ENCODE measurements at places on chromosomes 2 and 18. TPM values are rescaled to one million over a fixed set of nuclear protein-coding genes. Genes with fewer than 3 reads are reported as not detected.

DNA sequence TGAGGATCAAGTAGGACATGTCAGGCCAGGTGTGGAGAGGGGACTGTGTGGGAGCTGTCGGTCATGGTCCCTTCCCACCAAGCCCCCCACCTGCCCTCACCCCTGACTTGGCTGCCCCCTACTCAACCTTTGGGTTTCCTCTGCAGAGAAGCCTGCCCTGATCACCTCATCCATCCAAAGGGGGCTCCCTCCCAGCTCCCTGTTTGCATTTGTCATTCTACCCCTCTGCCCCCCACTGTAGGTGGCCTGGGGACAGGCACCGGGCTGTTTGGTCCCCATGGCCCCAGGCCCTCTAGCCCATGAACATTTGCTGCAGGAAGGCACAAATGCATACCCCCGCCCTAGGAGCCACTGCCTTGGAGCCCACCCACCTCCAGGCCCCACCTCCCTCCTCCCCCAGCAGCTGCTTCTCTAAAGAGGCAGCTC, 115.0 kb downstream of the SMAD7 start:
- no peak overlapping the region for H3K27ac ChIP-seq
- no peaks in the 10 kb centered on the region for H3K27me3 ChIP-seq
- H3K36me3 ChIP-seq, result no peaks in the 10 kb centered on the region
- H3K4me1 ChIP-seq, result peaks cover 1% of the 10 kb centered on the region

DNA sequence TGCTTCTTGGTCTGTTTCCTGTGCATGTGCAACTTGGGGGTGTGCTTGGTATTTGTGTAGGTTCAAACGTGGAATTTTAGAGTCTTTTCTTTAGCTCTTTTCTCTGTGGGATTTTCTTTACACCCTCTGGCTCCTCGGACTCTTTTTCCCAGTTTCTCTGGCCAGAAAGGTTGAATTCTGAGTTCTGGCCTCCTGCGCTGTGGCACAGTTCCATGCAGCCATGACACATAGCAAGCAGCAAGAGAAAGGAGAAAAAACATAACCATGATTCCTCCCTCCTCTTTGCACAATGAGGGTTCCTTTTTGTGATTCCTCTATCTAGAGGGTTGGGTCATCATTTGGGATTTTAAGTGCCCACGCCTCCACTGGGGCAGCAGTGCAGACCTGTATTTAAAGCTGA, 33.8 kb downstream of the TMEM182 start:
- H3K27ac ChIP-seq, result no peak overlapping the region
- no peak for DNase-seq
- H3K4me3 ChIP-seq, result no peak overlapping the region

Gene CYP20A1
- total RNA-seq, result 37.9 TPM

DNA sequence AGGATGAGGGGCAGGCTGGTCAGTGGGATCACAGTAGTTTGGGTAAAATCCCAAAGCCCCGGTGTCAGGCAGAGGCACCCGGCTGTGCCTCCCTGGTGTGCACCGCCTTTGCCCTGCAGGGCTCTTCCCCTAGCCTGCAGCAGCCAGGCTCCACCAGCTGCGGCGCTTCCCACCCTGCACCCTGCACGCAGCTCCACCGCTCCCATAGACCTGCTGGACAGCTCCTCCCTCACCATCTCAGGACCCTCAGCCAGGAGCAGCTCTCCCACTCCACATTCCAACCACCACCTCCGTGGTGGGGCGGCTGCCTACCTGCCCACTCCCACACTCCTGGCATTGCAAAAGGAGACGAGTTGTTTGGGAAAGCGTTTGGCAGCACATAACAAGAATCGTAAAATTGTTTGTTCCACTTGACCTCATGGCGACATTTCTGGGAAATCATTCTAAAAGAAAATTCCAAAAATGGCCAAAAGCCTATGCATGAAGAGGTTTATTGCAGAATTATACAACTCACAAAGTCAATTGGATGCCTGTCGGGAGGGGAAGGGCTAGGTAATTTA, 287.4 kb upstream of the HDAC4 start:
- H3K4me3 ChIP-seq, result no peak overlapping the region
- H3K27me3 ChIP-seq, result no peaks in the 10 kb centered on the region
- no peaks in the 10 kb centered on the region for H3K4me1 ChIP-seq
- H3K27ac ChIP-seq, result no peak overlapping the region
- no peaks in the 10 kb centered on the region for H3K36me3 ChIP-seq
- DNase-seq, result no peak

- no peak for DNase-seq
- no peak overlapping the region for H3K4me3 ChIP-seq
- H3K36me3 ChIP-seq, result no peaks in the 10 kb centered on the region
- no peaks in the 10 kb centered on the region for H3K27me3 ChIP-seq
- peaks cover 3% of the 10 kb centered on the region for H3K4me1 ChIP-seq
Observed at GRCh38 chr2:119409506-119409905, 22.1 kb upstream of the TMEM37 start.
